NCI-H1417 treated with DMSO at 0.1 percent for 48 hours (cell line): ENCODE measurements at places on chromosomes 7 and 10.

DNA sequence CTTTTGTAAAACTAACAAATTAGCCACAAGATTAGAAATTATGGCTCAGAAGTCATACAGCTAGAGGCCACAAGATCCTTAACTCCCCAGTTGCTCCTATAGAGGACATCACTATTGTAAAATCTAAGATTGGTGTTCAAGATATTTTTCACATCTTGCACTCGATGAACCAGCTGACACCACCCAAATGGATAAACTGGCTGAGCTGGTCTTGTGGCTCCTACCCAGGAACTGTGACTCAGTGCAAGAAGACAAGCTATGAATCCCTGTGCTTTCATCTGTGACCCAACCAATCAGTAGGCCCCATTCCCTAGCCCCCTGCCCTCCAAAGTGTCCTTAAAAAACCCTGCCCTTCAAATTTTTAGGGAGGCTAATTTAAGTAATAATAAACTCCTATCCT, 27.9 kb upstream of the R3HCC1L start:
- no peak for DNase-seq

DNA sequence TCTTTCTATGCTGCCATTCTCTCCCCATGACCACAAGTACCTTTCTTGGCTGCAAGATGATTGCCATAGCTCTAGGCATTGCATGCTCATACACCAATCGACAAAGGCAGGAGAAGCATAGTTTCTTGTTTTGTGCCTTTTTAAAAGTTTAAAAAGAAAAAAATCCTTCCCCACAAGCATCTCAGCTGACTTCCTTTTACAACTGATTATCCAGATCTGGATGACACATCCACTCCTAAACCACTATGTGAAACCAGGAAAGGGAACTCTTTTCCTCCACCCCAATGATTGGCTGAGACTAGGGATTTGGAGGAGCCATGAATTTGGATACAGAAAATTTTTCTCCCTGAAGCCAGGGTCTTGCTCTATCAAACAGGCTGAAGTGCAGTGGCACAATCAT, 14.5 kb upstream of the LRRC4 start:
- DNase-seq, result no peak

- DNase-seq, result no peak
Observed at GRCh38 chr7:146660839-146661238, 544.2 kb downstream of the CNTNAP2 start.

DNA sequence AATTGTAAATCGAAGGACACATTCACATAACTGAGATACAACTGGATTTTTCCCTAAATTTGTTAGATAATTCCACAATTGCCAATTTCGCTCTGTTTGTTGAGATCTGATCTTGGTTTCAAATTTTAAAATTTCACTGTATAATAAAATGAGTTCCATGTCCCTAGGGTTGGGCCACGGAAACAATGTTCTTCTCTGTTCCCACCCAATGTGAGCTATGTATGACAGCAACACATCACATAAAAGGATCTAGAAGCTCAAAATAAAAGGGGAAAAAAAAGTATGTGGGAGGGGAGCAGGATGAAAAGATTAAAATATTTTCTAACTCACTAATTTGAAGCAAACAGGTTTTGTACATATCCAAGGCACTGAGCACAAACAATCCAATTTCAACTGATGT, 287.8 kb upstream of the MKLN1 start:
- DNase-seq, result no peak

DNA sequence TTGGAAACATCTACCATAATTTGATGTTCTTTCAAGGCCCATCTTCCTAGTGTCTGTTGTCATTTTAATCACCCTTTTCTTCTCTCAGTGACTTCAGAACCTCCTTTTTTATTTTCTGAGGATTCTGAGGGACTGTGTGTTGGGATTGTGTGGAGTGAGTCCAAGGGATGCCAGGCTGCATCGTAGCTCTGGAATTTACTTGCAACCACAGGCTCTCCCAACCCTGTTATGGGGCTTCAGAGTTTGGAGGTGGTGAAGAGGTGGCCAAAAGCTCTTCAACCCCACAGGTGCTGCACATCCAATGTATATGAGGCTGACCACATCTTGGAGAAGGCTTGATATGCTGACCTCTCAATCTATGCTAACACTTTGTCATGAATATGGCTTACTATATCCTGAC, 79.5 kb upstream of the GPR141 start:
- DNase-seq, result no peak

DNA sequence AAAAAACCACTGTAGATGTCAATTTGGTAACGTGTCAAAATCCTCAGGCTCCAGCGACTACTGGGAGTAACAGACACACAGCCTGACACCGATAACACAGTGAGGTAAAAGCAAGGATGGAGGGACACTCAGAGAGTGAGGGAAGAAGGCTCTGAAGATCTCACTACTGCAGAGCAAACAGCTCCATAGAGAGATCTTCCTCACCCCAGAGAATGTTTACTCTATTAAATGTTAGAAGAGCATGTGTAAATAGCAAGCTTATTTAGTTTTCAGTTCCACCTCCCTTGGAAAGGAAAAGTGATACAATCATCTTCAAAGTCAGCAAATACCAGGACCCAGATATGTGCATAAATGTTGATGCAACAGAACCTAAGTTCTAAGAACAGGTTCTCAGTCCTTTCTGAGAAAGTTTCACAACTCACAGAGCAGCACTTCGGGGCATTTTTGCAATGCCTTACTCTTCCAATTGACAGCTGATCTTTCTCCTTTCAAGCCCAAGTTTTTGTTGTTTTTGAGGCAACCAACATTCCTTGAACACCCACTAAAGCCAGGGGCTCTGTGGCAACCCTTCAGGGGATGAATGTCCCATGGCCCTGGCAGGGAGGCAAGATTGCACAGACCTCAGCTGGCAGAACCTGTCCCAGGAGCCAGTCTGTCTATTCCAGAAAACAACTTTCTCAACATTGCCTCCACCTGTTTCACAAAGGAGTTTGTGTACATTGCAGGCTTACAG, 177.4 kb downstream of the SFMBT2 start:
- DNase-seq, result no peak

- DNase-seq, result no peak
Observed at GRCh38 chr7:630111-630511, 96.4 kb upstream of the DNAAF5 start.

GRCh38 chr10:15571575-15571974, 148.1 kb downstream of the ITGA8 start:
- no peak for DNase-seq

DNA sequence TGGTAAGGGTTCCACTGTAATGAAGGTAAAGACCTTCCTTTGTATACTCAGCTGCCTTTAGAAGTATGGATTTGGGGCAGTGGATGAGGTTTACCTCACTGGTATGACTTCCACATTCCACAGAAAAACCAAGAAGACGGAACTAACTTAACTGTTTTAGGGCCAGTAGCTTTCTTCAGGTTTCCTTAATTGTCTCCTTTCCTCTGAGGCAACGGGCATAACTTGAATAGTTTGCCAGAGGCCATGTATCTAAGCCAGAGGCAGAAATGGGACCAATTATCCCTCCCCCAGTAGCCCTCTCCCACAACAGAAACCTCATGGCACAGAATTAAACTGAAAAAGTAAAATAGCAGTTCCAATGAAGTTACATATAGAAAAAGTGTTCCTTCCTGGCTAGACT, 281.7 kb downstream of the PHTF2 start:
- DNase-seq, result no peak

DNA sequence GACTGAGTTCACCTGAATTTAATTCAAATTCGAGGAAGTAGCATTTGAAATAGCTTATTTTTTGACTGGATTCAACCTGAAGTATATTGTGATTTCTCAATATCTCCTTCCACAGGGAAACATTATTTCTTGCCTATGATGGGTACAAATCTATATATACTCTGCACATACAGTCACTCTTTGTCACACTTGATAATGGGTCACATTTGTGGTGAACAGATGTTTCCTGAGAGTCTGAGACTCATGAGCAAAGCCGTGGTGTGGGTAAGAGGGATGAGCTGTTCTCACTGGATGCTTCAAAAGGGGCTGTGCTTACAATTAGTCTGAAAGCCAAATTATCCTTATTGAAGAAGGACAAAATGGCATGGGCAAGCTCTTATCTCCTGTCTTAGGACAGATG, 18.0 kb upstream of the TBXAS1 start:
- DNase-seq, result no peak

GRCh38 chr7:47327346-47327697, 254.6 kb downstream of the TNS3 start:
- no peak for DNase-seq

DNA sequence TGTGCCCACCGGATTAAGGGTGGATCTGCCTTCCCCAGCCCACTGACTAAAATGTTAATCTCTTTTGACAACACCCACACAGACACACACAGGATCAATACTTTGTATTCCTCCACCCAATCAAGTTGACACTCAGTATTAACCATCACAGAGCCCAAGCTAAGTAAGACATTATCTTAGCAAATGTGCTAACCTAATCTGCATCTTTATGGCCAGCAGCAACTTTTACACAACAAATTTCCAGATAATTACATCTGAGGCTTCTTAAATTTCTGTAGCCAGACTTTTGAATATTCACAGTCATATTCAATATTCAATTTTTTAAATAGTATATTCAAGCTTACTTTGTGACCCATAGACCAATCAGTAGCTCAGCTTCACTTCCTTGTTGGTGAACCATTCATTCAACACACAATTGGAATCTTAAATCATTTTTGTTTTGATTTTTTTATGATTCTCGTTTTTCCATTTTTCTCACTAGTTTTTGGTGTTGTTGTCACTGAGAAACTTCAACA, 594.2 kb downstream of the IPMK start:
- no peak for DNase-seq

DNA sequence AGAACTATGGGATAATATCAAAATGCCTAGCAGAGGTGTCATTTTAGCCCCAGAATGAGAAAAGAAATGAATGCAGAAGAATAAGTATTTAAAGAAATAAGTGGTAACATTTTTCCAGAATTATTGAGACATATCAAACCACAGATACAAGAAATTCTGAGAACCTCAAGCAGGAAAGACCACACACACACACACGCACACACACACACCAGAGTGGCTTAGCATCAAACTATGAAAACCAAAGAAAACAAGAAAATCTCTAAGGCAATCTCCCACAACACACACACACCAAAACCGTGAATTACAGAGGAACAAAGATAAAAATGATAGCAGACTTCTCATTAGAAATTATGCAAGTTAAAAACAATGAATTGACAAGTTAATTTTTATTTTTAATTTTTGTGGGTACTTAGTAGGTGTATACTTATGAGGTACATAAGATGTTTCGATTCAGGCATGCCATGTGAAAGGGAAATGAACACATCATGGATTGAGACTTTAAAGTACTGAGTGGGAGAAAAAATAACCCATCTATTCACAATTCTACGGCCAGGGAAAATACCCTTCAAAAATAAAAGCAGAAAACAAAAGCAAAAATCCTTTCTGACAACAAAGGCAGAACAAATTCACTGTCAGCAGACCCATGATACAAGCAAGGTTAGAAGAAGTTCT, 14.6 kb downstream of the PPIF start:
- no peak for DNase-seq

- no peak for DNase-seq
Observed at GRCh38 chr7:88090671-88091070, 129.2 kb downstream of the SRI start.

DNA sequence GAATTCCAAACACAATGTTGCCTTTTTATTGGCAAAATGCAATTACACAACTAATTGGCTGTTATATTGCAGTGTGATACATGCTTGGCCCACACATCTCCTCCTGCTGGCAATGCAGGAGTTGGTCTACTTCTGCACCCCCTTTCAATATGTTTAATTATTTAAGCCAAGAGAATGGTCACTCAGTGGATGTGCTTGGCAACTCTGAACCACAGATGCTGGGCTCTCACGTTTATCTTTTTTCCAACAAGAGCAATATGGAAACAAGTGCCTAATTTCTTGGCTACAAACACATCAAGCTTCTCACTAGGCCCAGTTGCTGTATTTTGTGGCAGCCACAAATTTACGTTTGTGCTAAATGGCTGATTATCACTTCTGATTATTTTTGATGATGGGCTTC, 1149.2 kb upstream of the CELF2 start:
- no peak for DNase-seq

GRCh38 chr7:139588632-139589031, 65.1 kb downstream of the CLEC2L start:
- DNase-seq, result no peak

- DNase-seq, result no peak
Observed at GRCh38 chr10:6014241-6014761, 37.0 kb upstream of the IL15RA start.

GRCh38 chr7:150434240-150434639, 16.2 kb upstream of the GIMAP8 start:
- no peak for DNase-seq

- no peak for DNase-seq
Observed at GRCh38 chr7:142790056-142790455, 19.3 kb downstream of the PRSS2 start.

- no peak for DNase-seq
Observed at GRCh38 chr10:58512491-58513187, at the start of gene BICC1. Gene BICC1 (plus strand): TSS chr10:58512872. CDS start chr10:58513144, 272 bp downstream.

DNA sequence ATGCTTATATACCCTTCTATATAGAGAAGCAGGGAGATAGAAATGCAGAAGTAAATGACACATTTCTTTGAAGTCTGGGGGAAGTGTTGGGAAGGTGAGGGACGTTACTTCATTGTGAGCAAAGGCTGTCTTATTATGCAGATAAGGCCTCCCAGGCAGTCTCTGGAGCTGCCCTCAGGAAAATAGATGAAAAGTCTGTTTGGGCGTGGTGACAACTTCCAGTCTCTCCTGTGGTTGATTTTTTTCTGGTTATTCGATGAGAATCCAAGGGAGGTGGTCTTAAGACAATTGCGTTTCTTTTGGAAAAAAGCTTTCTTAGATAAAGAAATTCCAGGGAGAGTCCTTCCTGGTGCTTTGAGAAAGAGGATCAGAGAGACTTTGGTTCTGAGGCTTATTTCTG, 84.0 kb downstream of the NEUROD6 start:
- DNase-seq, result no peak

DNA sequence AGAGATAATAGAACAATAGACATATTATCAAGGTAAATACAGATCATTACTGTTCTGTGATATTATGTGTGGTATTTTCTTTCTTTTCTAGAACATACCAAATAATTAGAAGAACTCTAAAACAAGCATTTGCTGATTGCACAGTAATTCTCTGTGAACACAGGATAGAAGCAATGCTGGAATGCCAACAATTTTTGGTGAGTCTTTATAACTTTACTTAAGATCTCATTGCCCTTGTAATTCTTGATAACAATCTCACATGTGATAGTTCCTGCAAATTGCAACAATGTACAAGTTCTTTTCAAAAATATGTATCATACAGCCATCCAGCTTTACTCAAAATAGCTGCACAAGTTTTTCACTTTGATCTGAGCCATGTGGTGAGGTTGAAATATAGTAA, 185.5 kb downstream of the CFTR start:
- DNase-seq, result no peak

- no peak for DNase-seq
Observed at GRCh38 chr7:128918016-128918665, 7.6 kb upstream of the KCP start.

DNA sequence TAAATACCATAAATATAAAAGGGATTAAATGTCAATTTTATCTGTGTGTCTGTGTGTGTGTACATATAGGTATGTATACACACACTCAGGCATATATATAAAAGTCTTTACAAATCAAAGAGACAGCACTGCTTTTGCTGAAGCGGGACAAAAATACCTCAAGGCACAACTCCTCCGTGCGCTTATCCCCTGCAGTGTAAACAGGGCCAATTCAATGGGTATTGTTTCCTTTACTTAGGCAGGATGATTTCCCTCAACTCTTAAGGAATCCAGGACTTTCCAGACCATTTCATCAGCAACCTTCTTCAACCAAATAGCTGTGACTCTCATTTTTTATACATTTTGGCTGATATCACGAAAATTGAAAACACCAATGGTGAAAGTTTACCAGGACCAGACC, 227.7 kb downstream of the CRPPA start:
- no peak for DNase-seq
